T-helper 2 cell treated with Interferon-gamma antibody and Interleukin-4, amounts not matched to agents 100 ng/mL and 5 ng/mL, for 36 hours (primary cell): ENCODE measurements at places on chromosomes 16 and 17. TPM values are rescaled to one million over a fixed set of nuclear protein-coding genes. Genes with fewer than 3 reads are reported as not detected.

The TAC4 gene
- total RNA-seq: not detected in 2 replicates

The PGAP3 gene
- total RNA-seq: 21.6 and 25.5 TPM in 2 replicates

The TMC5 gene
- total RNA-seq: not detected in 2 replicates

The SRRM2 gene
- 559 and 595 TPM in 2 replicates for total RNA-seq

The PRAC2 gene
- not detected in 2 replicates for total RNA-seq

The MPG gene
- 53.2 and 57.4 TPM in 2 replicates for total RNA-seq

The RAB11FIP4 gene
- total RNA-seq: 28.5 and 28.6 TPM in 2 replicates

The LPCAT2 gene
- total RNA-seq: 8.2 and 12.5 TPM in 2 replicates

The SDR42E2 gene
- total RNA-seq: 0.07 TPM in 1 of 2 replicates, not detected in the other

The SDR42E1 gene
- total RNA-seq: 6.1 and 7.3 TPM in 2 replicates

The ALOX12 gene
- total RNA-seq: not detected in 2 replicates

The KCNG4 gene
- not detected in 2 replicates for total RNA-seq

The PMP22 gene
- 0.16 TPM in 1 of 2 replicates, not detected in the other for total RNA-seq

The DPEP1 gene
- total RNA-seq: not detected in 2 replicates

The PRSS53 gene
- 3.6 and 5.3 TPM in 2 replicates for total RNA-seq

The TMEM238L gene
- total RNA-seq: not detected in 2 replicates
